Activated CD4-positive, alpha-beta T cell treated with anti-CD3 and anti-CD28 coated beads, Interleukin-10, Interleukin-2, amounts not matched to agents 100 ng/mL and 50 ng/mL, durations not matched to agents 16 hours and 8 hours (primary cell): ENCODE measurements at places on chromosomes 1 and 21.

DNA sequence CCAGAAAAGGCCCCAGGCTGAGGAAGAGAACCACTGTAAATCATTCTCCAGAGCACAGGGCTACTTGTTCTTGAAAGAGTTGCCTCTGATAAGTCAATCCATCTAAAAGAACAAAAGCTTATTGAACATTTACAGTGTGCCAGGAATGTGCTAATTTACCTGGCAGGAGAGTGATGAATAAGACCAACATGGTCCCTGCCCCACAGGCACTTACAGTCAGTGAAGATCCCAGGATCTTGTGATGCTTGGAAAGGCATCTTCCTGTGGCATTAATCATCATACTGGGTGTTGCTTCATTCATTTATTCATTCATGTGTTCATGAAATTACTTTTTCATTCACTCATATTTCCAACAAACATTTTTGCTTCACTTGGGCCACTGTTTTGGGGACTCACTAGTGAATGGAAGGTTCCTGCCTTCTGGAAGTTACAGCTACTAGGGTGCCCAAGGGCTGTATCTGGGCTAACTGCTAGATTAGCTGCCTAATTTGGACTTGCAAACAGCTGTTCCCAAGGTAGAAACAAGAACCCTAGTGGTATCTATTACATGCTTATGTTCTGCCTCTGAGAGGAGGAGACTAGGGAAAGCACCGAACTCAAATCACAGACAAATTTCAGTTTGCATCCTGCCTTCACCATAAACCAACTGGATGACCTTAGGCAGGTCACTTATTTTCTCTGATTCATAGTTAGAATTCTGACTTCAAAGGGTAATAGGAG is 133.5 kb downstream of the CLIC6 start:
- DNase-seq = no peak

- DNase-seq = peak; percentile 64
These were observed 269.8 kb downstream of the S1PR1 start for GRCh38 chr1:101506541-101507164.

DNA sequence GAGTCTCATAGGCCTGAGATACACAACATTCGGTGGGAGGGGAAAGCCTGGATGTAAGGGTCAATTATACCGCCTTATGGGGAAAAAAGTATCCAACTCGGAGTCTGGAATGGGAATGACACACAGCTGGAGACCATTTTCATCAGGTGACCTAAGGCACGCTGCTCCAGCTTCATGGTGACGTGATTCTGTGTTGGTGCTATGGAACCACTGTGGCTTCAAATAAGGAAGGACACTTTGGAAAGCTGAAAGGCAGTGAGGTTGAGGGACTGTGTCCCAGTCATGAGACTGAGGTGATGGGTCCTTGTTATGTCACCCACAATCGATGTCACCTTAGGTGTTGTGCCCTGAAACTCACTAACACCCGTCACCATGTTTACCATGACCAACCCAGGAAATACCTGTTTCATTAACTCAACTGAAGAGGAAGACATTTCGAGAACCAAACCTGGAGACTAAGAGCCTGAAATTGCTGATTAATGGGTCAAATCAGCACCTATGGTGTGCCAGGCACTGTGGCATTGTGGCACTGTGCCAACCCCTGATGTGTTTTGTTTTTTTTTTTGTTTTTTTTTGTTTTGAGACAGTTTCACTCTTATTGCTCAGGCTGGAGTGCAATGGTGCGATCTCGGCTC is 54.5 kb downstream of the IRF2BP2 start:
- no peak for DNase-seq

- DNase-seq = no peak
These were observed 4.9 kb downstream of the PLCH2 start for GRCh38 chr1:2480986-2481364.

GRCh38 chr1:182768963-182769362 is 20.6 kb upstream of the NPL start:
- no peak for DNase-seq

GRCh38 chr1:161836018-161836417 is 69.9 kb downstream of the ATF6 start:
- DNase-seq = no peak

- DNase-seq = no peak
These were observed 21.2 kb upstream of the LGALS8 start for GRCh38 chr1:236502579-236502971.

GRCh38 chr1:43569175-43569574 is 38.5 kb downstream of the PTPRF start:
- DNase-seq = no peak

GRCh38 chr1:52634111-52634510 is 1.1 kb downstream of the SHISAL2A start:
- peak; percentile 37 for DNase-seq

GRCh38 chr1:107835151-107835670 is 129.8 kb downstream of the VAV3 start:
- no peak for DNase-seq

GRCh38 chr1:13687151-13687715 is 12.8 kb upstream of the PRDM2 start:
- DNase-seq = no peak

DNA sequence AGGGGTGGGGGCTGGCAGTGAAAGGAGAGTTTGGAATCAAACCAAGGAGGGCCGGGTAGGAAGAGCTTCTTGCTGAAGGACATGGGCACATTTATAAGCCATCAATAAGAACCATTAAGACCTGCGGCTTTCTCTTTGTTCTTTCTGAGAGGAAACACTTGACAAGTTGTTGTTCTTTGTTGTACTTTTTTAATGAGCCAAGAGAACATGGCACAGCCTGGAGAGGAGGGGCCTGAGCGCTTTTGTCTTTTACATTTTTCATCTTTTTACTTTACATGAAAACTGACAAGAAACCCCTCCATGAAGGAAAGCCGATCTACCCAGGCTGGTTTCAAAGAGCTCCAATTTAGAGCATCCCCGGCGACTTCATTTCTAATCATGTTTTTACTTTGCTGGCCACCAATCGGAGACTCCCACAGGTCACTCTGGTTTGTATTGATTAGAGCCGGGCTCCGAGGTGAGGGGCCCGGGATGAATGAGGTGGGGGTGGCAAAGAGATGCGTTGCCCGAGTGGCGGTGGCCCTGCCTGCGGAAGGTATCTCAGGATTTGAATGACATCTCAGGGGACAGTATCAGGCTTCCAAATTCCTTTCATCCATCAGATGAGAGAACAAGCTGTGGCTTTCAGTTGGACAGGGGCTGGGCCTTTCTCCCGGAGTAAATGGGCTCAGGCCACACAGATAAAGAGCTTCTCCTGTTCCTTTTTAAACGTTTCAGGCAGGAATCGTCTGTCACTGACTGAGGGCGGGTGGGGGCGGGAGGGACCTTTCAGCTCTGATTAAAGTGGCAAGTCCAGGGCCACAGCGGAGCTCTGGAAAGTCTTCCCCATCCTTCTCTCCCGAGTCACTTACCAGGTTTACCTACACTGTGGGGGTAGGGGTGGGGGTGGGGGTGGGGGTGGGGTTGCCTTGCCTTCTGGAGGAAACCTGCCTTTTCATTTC is 138.8 kb upstream of the ARHGEF16 start:
- no peak for DNase-seq

- no peak for DNase-seq
These were observed 246 bp downstream of the ATP2B4 start for GRCh38 chr1:203626910-203627246.

DNA sequence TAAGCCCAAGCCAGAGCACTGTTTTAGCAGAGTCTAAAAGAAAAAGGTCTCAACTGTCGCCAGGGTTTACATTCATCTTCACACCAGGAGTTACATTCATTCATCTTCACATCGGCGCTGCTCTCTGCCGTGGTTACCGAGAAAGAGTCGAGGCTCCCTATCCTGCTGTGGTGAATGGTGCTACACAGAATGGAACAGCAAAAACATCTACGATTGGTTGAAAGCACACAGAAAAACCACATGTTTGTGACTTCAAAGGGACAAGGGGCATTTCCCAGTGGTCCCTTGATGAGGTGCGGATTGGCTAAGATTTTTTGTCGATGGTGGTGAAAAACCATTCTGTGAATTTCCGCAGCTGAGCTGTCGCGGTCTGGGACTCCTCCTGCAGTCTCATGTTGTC is 231.1 kb downstream of the SIPA1L2 start:
- DNase-seq = peak; percentile 4

DNA sequence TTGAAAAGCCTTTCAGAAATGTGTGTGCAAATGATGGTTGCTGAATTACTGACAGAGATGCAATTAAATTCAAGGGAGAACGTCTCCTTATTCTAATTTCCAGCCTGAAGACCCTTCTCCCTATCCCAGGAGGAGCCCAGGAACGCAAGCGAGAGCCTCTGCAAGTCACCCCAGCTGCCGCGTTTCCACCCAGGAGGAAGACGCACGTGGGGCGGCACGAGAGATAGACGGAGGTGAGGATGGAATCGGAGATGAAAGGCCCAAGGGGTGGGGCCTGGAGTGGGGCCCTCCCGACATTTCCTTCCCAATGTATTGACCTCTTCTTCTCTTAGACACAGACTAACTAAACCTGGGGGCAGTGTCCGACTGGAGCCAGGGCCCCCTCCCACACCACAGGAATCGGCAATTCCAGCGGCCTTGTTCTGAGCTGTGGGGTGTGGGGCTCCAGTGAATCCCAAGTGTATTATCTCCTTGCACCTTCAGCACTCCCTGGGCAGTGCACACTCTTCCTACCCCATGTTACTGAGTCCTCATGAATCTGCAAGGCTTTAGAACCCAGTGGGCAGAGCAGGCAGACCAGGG is 322.5 kb downstream of the AJAP1 start:
- DNase-seq = no peak

DNA sequence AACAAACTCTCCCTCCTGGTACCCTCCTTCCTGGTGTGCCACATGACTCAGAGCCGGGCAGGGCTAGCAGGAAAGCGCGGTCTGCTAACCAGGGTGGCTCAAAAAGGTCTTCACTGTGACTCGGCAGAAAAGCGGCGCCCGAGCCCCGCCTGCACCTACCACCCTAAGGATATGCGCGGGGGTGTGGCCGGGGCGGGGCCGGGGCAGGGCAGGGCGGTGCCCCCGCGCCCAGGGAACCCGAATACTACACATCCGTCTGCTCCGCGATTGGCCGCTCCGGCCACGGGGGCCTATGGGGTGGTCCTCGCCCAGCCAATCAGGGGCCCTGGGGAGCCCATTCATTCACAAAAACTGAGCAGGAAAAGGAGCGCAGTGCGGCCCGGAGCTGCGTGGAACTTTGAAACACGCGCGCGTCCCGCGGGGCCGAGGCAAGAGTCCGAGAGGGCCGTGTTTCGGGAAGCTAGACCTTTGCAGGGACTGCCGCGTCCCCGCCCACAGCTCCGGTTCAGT is 1.7 kb downstream of the LRP8 start:
- DNase-seq = peak; percentile 99

DNA sequence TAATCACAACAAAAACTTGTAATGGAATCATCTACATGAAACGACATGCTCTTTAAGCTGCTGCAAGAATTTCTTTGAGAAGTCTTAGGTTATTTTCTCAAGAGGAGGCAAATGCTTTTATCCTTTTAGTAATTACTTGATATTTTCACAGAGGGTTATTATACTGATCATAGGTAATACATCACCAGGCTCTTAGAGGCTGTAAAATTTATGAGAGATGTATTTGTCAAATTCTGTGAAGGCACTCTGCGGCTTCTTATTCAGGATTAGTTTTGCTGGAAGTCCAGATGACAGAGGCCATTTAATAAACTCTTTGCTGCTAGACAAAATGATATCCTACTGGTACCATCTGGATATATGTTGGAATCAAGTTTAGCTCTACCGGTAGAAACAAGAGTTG is 624.3 kb upstream of the BRINP3 start:
- no peak for DNase-seq

DNA sequence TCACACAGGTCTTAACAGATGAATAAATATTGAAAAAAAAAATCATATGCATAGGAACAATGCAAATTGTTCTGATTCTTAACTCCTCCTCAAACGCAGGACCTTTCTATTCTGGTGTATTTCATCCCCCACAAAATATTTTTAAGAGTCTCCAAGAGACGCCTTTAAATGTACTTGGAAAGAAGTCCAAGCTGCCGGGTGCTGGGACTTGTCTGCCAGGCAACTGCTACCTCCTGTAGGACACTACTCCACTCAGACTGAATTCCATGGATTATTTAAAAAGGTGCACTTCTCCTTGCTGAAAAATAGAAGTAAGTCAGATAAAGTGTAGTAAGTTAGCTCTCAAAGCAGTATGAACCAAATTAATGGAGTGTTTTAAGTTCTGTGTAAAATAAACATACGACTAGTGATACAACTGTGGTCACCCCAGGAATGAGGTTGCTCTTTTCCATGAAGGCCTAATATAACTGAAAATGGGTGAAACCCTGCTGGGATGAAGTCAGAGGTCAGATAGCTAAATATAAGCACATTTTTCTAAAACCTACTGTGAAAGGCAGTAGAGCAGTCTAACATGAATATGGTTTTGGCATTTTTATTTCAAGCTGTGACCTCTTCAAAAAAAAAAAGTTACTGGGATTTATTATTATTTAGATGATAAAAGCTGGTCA is 189.2 kb upstream of the PBX1 start:
- no peak for DNase-seq

DNA sequence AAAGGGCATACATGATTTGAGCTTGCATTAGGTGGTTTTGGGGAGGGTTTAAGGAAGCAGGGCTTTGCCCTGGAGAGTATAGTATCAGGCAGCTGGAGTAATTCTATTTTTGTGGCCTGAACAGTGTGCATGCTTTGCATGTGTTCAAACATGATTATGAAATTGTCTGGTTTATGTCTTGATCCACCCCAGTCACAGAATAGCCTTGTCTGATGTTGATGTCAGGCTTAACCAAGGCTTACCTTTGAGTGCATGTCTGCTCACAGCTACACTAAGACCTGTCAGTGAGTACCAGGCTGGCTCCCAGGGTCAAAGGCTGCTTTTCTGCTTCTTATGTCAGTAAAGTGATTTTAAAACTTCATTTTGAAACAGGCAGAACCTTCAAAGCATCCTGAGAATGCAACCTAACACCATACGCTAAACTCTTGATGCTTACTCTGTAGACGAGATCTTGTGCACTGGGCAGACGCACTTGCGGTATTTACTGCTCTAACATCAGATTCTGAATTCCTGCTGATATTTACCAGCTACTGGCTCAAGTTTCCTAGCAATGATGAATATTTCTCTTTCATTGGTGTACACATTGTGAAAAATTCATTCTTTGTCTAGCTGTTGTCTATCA is 78.9 kb downstream of the MAP3K21 start:
- DNase-seq = no peak

- no peak for DNase-seq
These were observed 9.4 kb upstream of the ACTRT2 start for GRCh38 chr1:3011631-3012455.

GRCh38 chr1:206716870-206717673 is 32.4 kb downstream of the MAPKAPK2 start:
- peak; percentile 65 for DNase-seq

- DNase-seq = no peak
These were observed 46.9 kb upstream of the PRRC2C start for GRCh38 chr1:171438441-171438840.

GRCh38 chr1:7549277-7550161 is 221.6 kb upstream of the VAMP3 start:
- peak; percentile 92 for DNase-seq

- no peak for DNase-seq
These were observed 28.0 kb upstream of the FASLG start for GRCh38 chr1:172630868-172631267.
